HL-60 (cell line): ENCODE measurements at places on chromosomes 6 and 20.

DNA sequence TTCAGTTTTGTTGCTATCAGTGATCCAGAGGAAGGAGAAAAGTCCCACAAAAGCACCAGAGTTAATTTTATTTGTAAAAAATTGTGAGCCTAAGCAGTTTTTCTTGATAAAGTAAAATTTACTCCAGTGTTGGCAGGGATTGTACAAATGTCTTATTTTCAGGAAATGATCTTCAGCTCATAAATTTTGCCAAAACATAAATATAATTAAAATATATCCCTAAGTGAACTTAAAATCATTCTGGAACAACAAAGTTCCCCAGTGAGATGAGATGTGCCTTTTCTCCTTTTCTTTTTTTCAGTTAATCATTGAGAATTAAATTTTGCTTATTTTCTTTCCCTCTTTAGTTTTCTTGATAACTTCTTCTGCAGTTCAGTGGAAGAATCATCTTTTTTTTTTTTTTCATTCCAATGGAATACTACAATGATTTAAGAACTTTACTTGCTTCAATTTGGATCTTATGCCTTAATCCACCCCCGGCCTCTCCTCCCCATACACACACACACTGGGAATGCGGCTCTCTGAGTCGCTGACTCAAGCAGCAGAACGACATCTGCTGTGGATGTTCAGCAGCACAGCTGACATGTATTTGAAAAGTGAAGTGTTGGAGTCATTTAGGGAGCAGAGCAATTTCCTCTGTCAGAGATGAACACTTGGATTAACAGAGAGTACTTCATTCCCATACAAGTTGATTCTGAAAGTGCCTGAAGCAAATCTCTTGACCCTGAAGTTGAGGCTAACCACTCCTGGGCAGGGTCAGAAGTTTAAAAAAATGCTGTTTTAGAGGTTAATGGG, 27.7 kb upstream of the LAMA4 start:
- DNase-seq: no peak

DNA sequence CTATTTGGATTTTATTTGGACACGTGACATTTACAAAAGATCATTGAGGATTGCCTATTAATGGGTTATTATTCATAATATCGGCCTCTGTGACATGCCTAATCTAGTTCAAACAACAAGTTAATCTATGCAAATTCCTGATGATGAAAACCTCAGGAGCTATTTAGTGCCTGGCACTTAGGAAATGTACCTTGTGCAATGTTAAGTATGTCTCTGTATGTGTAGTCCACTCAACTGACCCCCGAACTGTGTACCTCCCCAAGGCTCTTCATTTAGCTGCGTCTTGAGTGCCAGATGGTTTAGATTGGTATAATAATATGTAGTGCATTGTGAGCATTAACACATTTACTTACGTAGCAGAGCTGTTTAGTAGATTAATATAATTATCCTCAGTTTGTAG, 6.9 kb downstream of the LAMA2 start:
- no peak for DNase-seq

DNA sequence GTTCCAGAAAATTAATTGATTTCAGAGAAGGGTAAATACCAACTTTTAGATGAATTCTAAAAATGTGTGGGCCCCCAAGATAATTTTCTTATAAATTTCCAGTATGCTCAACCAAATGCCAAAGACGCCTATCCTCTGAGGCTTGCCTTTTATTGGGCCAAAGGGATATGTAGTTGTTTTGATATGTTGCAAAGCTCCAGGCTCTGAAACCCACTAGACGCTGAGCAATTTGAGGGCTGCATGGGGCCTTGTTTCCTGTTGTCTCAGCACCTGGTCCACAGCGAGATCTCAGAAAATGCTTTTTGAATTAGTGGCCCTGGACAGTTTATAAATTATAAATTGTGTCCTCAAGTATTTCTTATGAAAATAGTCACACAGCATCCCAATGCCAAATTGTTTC, 397.2 kb downstream of the SAMD5 start:
- no peak for DNase-seq

DNA sequence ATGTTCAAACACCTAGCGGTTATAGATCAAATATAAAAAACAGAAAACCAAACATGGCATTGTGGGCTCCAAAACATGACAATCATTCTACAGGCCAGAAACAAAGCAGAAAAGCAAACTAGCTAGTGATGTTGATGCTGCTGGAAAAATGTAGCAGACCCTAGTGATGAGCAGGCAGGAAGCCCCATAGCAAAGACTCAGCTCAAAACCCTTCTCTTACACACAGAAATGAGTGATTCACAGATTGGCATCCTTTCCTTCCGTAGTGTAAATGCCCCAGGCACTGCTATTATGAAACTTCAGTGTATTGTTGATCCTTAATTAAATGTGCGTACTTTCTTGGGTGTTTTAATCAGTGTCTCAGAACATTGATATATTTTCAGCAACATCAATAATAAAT, 425.1 kb downstream of the UTRN start:
- DNase-seq: no peak

GRCh38 chr6:14765106-14765505, 480.8 kb upstream of the JARID2 start:
- no peak for DNase-seq

GRCh38 chr6:79570129-79571029, 33.1 kb upstream of the LCA5 start:
- no peak for DNase-seq

GRCh38 chr20:36106606-36107005, 47.9 kb upstream of the EPB41L1 start:
- DNase-seq: no peak

- DNase-seq: no peak
These were observed 14.7 kb upstream of the PTGIS start for GRCh38 chr20:49582413-49583334.

DNA sequence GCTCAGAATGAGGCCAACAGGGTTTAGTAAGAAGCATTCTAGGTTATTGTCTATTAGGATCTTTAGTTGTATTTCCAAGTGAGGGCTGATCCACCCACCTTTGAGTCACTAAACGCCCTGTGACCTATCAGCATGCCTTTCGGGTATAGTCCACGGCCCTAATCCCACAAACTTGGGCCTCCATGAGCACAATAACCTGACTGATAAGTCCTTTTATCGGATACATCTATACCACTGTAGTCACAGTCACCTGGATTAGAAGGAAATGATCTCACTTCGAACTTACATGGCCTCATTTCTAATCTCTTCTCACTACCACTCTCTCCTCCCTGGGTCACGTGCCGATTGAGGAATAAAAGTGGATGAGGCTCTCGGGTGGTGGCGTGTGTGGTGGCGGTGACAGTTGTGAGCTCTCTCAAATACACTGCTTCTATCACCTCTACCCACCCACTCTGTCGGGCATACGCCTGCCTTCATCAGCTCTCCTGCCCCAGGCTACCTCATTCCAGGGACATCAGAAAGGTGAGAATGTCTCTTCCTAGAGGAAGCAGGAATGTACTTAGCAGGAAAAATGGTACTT, 65.2 kb downstream of the TRAM2 start:
- no peak for DNase-seq

GRCh38 chr20:25079171-25079570, 2.8 kb downstream of the VSX1 start:
- DNase-seq: no peak

- no peak for DNase-seq
These were observed 1097.8 kb downstream of the KIF16B start for GRCh38 chr20:15475483-15475882.

DNA sequence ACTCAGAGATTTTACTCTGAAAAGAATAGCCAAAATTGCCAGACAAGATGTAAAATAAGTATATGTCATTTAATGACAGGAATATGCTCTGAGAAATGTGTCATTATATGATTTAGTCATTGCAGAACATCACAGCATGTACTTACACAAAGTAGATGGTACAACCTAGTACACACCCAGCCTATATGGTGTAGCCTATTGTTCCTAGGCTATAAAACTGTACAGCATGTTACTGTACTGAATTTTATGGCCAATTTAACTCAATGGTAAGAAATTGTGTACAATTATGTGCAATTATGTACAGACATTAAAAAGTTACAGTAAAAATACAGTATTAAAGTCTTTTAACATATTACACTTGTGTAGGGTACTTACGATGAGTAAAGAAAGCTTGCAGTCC, 311.9 kb upstream of the EPHA7 start:
- DNase-seq: no peak

GRCh38 chr6:41418741-41419140, 83.3 kb downstream of the NCR2 start:
- DNase-seq: no peak

GRCh38 chr20:4512891-4513550, 208.7 kb upstream of the PRND start:
- no peak for DNase-seq

DNA sequence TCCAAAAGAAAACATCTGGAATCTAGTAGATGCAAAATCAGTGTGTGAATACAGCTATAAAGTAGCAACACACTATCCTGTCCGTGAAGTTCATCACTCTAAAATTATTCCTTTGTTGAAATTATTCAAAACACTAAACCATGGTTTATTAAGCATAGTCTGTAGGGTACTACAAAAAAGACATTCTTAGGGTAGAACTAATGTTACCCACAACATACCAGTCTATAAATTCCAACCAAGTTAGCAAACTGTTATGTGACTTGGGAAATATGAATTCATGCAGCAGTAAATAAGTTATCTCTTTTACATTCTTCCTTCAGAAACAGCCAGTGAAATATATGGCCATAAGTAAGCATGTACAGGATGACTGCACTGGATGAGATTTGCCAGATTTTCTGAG, 580.3 kb upstream of the ADGRB3 start:
- no peak for DNase-seq

- peak; percentile 49 for DNase-seq
These were observed 120.5 kb upstream of the CHD6 start for GRCh38 chr20:41738604-41739206.

- no peak for DNase-seq
These were observed 1.6 kb upstream of the MDGA1 start for GRCh38 chr6:37699138-37699766.

- no peak for DNase-seq
These were observed 56.0 kb upstream of the FNDC1 start for GRCh38 chr6:159113223-159113622.

GRCh38 chr20:63876489-63877036, 11.5 kb downstream of the TPD52L2 start:
- DNase-seq: no peak

DNA sequence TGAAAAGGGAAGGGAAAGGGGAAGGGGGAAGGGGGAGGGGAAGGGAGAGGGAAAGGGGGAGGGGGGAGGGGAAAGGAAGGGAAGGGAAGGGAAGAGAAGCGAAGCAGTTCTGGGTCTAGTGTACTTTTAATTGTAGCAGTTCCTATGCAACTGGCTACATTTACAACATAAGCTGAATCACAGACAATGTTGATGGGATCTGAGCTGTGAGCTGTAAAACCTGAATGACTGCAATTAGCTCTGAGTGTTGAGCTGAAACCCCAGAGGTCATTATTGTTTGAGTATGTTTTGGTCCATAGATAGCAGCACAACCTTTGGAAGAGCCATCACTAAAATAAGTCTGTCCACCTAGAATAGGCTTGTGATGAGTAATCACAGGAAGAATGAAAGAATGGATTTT, 7.2 kb upstream of the ABHD12 start:
- no peak for DNase-seq

DNA sequence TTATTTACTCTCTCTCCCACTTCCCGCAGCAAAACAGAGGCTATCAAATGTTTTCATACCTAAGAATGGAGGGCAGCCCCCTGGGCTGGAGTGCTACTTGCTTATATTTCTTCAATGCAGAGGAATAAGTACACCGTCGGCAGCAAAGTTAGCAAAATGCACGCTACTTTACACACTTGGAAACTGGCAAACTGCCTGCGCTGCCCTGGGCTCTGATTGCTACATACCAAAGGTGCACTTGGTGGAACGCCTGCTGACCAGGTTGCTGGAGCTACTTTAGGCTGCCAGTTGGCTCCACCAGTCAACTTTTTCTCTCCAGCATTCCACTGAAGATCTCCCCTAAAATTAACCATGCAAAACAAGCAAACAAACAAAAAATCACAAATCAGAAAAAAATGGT, 62.4 kb downstream of the PRSS35 start:
- no peak for DNase-seq

GRCh38 chr6:52019092-52019491, 68.3 kb downstream of the PKHD1 start:
- DNase-seq: no peak

GRCh38 chr6:169755162-169755561, 3.7 kb downstream of the ERMARD start:
- no peak for DNase-seq

DNA sequence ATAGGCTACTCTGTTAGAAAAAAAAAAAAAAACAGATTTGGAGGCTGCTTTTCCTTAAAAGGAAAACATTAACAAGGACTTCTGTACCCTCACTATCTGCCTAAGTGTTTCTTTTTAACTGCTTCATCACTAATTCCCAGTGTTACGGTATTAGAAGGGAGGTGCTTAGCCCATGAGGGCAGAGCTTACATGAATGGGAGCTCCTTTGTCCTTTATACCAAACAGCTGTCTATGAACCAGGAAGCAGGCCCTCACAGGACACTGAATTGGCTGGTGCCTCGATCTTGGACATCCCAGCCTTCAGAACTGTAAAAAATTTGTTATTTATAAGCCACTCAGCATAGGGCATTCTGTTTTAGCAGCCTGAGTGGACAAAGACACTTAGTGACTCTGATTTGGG, 215.6 kb upstream of the NRSN1 start:
- DNase-seq: no peak

- DNase-seq: no peak
These were observed 194.6 kb downstream of the DST start for GRCh38 chr6:56448046-56448445.

DNA sequence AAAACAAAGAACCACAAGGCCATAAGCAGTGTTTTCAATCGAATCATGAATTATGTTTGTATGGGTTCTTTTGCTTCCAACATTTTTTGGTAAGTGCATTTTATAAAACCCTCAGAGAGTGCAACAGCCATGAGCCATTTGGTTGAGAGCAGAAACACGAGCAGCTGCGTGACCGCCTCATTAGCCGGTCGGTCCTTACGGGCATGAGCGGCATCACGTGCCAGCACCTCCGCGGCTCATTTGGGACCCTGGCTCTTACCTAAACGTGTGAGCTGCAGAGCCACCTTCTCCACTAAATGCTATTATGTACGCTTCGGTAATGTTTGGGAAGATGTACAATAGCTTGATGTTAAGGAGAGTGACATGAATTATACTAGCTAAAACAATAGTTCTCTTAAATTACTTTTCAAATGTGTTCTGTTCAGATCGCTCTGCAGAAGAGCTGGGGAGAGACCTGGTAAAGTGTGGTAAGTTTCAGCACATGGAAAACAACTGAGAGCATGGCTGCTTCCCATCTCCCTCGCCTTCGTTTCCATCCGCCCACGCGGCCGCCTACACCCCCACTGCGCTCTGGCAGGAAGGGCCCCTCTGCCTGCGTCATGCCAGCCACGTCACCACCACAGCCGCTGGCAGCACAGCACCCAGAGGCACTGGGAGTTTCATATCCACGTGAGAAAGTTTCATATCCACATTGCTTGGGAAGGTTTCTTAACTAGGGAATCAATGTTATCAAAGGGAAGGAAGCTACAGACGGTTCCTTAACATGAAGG, 23.7 kb upstream of the PDE10A start:
- no peak for DNase-seq

GRCh38 chr6:157646012-157646411, 177.0 kb upstream of the SNX9 start:
- no peak for DNase-seq

- DNase-seq: no peak
These were observed 317.7 kb upstream of the ADGRB3 start for GRCh38 chr6:68317366-68317765.

- no peak for DNase-seq
These were observed 222.4 kb upstream of the JARID2 start for GRCh38 chr6:15023448-15023847.
